ENCODE measurements at places on chromosomes 11 and 22. TPM values are rescaled to one million over a fixed set of nuclear protein-coding genes. Genes with fewer than 3 reads are reported as not detected.

The APOBEC3H gene
- total RNA-seq, result not detected

The MS4A8 gene
- not detected for total RNA-seq

The GTF2H1 gene
- total RNA-seq, result 25.0 TPM

The ASCC2 gene
- 31.2 TPM for total RNA-seq

The LMO2 gene
- total RNA-seq, result 9.9 TPM

The TSPAN18 gene
- total RNA-seq, result 192 TPM

The NUCB2 gene
- total RNA-seq, result 124 TPM

The OR8D4 gene
- total RNA-seq, result not detected

The INS gene
- total RNA-seq, result not detected

The CEP164 gene
- 9.0 TPM for total RNA-seq

The TRPM5 gene
- not detected for total RNA-seq

The CACNA1I gene
- total RNA-seq, result not detected

The BEST1 gene
- total RNA-seq, result 3.4 TPM

The OR8G5 gene
- total RNA-seq, result not detected

The OR51B5 gene
- 0.33 TPM for total RNA-seq

The OR2D2 gene
- total RNA-seq, result not detected

Data from right cardiac atrium (tissue), 5 donors.